ENCODE measurements at places on chromosomes 1 and 21. TPM values are rescaled to one million over a fixed set of nuclear protein-coding genes. Genes with fewer than 3 reads are reported as not detected.

DNA sequence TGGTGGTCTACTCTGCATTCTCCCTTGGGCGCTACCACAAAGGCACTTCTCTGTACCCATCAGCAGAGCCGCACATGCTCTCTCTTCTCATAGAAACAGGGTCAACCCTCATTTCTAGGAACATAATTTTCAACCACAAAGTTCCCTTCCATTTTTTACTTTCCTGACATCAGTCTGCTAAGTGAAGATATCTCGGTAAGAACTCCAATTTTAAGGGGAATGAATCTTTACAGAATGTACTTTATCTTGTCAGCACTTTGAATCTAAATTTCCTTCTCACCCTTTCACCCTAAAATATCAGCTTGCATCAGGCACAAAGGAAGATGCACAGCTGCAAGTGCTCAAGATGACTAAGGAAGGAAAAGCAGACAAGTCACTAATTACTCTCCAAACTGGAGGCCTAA, 545.9 kb downstream of the SMYD3 start:
- no peak for DNase-seq

GRCh38 chr1:9606948-9607347, 18.2 kb downstream of the TMEM201 start:
- DNase-seq, result no peak

DNA sequence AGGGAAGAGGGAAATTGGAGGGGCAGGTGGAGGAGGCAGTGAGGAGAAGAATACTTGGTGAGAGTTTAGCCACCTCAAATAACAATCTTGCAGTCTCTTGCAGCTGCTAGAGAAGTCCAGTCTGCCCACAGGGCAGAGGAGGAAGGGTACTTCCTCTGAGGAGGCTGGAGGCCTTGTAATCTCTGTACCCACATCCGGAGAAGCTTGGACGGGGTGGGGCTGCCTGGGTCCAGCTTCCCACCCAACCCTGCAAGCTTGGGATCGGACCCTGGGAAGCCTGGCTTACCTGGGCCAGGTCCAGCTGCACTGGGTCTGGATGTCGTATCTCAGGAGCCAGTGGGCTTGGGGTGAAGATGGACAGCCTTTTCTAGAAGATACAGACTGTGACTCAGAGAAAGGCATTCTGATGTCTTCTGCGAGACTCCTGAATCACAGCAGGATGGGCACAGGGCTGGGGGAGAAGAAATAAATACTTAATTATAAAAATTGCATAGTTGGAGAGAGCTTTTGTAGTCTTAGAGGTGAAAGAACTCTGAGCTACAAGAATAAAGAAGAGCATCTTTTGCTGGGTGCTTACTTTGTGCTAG, 111.8 kb upstream of the JUN start:
- DNase-seq, result no peak

DNA sequence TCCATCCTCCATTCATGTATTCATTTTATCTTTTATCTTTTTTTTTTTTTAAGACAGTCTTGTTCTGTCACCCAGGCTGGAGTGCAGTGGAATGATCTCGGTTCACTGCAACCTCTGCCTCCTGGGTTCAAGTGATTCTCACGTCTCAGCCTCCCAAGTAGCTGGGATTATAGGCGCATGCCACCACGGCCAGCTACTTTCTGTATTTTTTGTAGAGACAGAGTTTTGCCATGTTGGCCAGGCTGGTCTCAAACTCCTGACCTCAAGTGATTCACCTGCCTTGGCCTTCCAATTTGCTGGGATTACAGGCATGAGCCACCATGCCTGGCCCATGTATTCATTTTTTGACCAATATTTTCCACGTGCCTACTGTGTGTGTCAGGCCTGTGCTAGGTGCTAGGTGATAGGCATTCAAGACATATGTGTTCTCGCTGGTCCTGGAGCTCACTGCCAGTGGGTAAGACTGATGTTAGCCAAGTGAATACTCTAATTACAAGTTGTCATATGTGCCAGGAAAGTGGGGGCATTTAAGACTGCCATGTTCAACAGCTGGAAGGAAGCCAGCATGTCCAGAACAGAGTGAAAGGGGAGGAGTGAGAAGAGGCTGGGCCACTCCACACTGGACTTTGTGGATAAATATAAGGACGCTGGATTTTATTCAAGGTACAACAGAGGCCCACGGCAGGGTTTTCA, 5.3 kb upstream of the CELSR2 start:
- no peak for DNase-seq

- no peak for DNase-seq
Observed at GRCh38 chr1:196143602-196144342, 464.5 kb downstream of the KCNT2 start.

DNA sequence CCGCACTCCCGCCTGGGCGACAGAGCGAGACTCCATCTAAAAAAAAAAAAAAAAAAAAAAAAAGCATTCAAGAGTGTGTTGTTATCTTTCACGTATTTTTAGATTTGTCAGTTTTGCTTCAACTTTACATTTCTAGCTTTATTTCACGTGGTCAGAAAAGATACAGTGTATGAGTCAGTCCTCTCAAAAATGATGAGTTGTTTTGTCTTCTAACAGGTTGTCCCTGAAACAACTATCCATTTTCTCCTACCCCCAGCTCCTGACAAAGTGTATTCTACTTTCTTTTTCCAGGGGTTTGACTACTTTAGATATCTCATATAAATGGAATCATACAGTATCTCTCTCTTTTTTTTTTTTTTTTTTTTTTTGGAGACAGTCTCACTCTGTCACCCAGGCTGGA, 5.5 kb upstream of the ZNF695 start:
- DNase-seq, result no peak

DNA sequence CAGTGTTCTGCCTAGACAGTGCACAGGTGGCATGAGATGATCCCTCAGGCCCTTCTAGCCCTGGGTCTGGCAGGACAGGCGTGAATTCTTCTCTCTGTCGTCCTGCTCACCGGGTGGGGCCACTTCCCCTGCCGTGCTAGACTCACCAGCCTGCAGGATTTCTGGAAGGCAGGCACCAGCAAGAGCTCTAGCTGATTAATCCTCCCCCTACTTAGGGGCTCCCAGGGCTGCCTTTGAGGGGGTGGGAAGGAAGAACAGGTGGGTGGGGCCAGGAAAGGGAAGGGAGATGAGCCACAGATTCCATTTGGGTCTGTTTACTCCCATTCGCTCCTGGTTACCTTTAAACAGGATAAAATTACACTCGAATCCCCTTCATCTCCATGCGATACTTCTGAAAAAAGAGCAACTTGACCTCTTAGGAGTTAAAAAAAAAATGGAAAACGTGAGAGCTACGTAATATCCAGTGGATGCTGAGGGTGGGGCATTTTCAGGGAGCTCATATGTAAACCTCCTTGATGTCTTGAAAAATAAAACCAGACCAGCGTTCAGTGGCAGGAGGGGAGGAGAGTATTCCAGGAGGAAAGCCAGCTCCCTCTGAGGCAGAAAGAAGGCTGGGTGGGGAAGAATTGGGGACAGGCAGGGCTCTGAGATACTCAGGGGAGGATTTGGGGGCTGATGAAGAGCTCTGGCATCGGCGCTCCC, 665.5 kb downstream of the PTPRU start:
- no peak for DNase-seq

DNA sequence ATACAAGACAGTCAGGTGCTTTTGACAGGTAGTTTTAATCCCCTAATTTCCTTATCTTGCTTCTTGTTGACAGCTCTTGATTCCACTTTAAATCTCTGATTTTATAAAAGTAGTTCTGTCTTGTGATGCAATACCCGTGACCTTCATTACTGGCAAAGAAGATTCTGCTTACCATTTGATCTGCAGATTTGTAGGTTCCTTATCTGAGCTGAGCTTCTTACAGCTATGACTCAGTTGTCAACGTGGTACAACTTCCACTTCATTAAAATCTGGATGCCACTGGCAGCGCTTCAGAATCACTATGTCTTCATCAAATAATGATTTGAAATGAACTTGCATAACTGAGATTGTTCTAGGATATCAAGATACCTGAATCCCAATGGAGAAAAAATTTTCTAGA, 543.6 kb upstream of the B3GALT2 start:
- no peak for DNase-seq

DNA sequence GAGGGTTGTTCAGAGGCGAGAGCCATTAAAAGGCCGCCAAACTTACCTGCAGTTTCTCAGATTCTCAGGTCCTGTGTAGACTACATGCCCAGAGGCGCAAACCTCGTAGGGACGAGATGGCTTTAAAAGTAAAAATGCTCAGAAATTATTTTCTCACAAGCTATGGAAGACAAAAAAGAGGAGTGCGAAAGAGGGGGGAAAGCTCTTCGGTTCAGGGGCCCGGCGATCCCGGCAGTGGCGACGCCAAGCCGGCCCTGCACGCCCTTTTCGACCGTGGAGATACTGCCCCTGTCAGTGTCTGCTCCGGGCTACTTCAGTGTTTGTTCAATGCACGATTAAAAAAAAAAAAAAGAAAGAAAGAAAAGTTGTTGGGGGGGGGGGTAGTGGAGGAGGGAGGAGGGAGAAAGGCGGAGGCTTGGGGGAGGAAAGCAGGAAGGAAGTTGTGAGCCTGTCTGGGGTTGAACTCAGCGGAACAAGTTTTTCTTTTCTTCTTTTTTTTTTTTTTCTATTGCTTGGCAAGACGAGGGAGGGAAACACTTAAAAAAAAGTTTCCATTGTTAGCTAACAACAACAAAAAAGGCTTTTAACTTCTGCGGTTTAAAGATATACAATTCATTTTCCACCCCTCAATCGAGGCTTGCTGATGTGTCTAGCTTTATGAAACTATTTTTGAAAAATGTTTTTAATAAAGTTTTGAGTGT, at the start of gene ITPKB:
Gene ITPKB, minus strand, starts transcription at position 288 of the 701 bp plus-strand sequence. CDS start 1,824 bp downstream, outside the sequence.
- DNase-seq, result peak; percentile 81

DNA sequence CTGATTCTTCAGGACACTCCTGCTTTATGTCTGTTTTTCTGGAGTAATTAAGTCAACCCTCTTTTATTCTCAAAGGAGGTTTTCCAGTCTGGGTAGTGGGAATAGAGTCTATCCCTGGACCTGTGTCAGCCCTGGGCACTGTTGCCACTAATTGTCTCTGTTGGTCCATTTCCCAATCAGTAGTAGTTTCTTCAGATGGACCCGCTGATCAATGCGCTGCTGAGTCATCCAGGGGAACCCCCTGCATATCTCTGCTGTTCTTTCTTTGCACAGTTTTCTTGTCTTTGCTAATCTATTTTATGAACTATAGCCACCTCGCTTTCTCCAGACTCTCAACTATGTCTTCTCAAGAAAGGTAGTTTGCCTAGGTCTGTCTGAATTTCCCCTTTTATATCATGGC, 82.5 kb downstream of the TNNI3K start:
- DNase-seq, result no peak

- DNase-seq, result no peak
Observed at GRCh38 chr21:45769294-45769693, 125.8 kb downstream of the PCBP3 start.

DNA sequence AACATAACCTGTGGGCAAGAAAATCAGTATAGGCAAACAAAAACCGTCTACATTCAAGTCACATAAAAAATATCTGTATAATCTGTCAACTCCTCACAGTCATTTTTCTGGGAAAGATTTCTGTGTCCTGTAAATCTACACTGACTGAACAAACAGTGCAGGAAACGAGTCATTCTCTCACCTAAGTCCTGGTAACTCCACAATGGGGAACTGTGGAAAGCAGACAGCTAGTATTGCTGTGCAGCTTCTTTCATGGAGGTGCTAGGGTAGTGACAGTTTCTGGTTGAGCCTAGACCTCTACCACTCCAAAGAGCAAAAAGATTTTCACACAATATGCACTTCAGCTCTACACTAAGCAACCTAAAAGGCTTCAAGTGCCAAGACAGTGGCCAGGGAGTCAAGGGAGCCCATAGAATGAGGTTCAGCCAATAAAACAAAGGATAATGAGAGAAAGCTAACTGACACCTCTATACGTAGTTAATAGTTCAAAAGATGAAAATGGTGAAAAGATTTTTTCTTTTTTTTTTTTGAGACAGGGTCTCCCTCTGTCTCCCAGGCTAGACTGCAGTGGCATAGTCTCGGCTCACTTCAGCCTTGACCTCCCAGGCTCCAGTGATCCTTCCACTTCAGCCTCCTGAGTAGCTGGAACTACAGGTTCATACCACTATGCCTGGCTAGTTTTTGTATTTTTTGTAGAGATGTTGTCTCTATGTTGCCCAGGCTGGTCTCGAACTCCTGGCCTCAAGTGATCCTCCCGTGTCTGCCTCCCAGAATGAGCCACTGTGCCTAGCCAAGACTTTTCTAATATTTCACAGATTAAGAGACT, 5.5 kb downstream of the PTP4A2 start:
- DNase-seq, result no peak

GRCh38 chr1:217687511-217687910, 56.4 kb downstream of the SPATA17 start:
- no peak for DNase-seq

DNA sequence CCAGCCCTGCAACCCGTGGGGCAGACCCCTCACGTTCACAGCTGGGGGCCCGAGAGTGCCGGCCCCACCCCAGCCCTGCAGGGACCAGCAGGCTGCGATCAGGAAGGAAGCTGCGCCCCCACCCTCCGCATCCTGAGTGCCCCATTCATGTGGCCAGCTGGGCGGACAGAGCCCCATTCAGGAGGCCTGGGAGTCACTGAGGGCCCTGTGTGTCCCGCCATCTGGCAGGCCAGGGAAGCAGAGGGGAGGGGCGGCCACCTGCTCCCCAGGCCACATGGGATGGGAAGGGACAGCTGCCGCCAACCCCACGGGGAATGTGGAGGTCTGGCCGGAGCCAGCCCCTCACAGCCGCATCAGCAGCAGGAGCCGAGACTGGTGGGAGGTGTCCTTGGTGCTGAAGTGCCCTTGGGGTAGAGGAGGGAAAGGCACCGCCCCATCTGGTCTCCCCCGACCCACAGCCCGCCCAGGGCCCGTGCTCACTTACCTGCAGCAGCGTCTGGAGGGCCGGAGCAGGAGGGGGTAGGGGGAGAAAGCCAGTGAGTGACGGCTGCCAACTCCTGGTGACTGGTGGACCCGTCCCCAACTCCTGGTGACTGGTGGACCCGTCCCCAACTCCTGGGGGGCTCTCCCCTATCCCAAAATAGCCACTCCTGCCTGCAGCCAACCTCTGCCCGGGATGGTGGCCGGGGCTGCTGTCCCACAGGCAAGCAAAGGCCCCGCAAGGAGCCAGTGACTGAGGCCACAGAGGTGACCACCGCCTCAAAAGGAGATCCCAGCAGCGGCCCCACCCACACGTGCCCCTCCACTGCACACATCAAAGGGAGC, 8.7 kb downstream of the ACAP3 start:
- DNase-seq, result no peak

- DNase-seq, result peak; percentile 59
Observed at GRCh38 chr21:37073417-37074196, 553 bp downstream of the TTC3 start.

The C8B gene
- total RNA-seq, result 1.9 TPM

The BCL2L15 gene
- total RNA-seq, result 3.2 TPM

The DENND2D gene
- 61.6 TPM for total RNA-seq

The VASH2 gene
- total RNA-seq, result 1.7 TPM

The GBP5 gene
- 2.9 TPM for total RNA-seq

The TSPAN1 gene
- total RNA-seq, result 45.3 TPM

The SGIP1 gene
- 17.0 TPM for total RNA-seq

The NDUFS2 gene
- total RNA-seq, result 81.0 TPM

The KCNJ15 gene
- 79.1 TPM for total RNA-seq

The IL22RA1 gene
- total RNA-seq, result 0.17 TPM

The KCNK2 gene
- 0.71 TPM for total RNA-seq

The GPR37L1 gene
- not detected for total RNA-seq

The RWDD3 gene
- 8.0 TPM for total RNA-seq

All from lung (tissue), 17 donors.